ENCODE measurements at places on chromosomes 1 and 21.

GRCh38 chr21:29486306-29486807 lies 187.6 kb downstream of the BACH1 start:
- no peak for DNase-seq

- no peak for DNase-seq
Measured at GRCh38 chr1:46158312-46159281, 16.3 kb upstream of the TSPAN1 start.

GRCh38 chr1:231776757-231777062 lies 150.1 kb downstream of the DISC1 start:
- DNase-seq = no peak

DNA sequence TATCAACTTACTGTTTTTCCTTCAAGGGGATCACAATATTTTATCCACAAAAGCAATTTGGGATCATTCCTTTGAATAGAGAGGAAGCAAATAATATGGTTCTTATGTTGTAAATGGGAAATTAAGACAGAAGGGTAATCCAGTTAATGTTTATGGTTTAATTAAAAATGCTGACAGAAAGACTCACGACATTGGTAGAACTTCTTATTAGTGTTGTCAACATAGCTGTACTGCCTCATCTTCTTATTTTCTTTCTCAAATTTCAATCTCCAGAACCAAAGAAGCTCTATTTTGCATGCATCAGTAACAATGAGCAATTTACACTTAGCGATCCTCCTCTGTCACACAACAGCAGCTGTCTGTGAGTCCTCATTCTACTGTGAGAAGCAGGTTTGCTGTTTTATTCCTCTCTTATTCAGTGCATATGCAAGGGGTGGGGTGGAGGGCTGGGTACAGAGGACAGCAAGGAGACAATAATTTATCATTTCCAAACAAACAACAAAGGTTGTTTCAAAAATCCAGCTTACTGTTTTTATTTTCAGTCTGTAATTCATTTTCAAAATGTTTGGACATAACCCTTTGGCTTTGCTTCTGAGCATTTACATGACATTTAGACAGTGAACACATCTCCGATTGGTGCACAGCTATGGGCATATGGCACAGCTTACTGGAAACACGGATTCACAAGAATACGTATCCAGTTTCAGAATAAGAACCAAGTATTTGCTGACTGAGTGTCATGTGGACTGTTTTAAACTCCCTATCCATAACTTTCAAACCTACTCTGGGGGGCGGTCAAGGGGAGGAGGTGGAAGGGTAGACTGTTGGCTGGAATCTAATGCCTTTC lies 335.9 kb downstream of the RGS7 start:
- DNase-seq = no peak

DNA sequence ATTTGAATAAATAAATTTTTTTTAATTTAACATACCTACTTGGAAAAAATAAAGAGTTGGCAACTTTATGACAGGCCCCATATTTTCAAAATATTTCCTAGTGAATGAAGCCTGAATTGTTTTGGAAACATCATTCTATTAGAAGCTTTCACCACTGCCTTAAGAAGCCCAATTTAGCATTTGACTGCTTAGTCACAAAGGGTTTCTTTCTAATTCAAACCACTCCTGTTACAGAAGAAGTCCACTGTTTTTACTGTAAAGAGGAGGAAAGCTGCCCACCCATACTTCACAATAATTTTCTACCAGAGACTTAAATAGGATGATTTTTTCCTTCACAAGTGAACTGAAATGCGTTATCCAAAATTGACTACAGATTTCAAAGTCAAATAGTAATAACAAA lies 534.6 kb upstream of the PTBP2 start:
- no peak for DNase-seq

DNA sequence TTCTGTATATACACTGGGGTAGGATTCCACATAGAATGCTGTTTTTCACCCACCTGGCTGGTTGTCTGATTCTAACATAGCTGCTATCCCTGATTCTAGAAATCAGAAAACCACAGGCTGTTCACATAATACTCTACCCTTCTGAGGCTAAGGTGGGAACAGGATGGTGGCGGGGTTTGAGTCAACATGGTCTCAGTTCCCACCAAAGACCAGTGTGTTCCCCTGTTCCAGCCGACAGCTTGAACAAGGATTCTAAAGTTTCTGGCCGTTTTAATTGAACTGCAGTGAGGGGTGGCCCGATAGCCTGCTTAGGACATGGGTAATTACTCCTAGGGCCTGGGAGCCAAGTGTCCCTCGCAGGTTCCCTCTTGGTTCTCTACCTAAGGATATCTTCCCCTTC lies 38.4 kb downstream of the PEX14 start:
- DNase-seq = no peak

DNA sequence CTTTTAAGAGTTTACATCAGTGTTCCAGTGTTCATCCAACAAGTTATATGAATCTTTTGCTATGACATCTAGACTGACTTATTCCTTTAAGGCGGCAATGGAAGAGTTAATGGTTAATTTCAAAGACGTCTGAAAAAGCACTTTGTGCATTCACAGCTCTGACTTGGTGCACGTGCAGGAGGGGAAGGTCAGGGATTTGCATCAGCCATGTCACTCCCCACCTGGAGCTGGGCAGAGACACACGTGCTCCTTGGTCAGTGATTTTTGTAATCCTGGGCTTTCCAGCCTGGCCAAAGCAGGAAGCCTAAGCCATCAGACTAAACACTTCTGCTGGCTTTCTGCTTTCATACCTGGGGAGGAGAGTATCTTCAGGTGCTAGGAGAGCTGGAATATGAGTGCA lies 96.3 kb downstream of the ST3GAL3 start:
- DNase-seq = no peak

DNA sequence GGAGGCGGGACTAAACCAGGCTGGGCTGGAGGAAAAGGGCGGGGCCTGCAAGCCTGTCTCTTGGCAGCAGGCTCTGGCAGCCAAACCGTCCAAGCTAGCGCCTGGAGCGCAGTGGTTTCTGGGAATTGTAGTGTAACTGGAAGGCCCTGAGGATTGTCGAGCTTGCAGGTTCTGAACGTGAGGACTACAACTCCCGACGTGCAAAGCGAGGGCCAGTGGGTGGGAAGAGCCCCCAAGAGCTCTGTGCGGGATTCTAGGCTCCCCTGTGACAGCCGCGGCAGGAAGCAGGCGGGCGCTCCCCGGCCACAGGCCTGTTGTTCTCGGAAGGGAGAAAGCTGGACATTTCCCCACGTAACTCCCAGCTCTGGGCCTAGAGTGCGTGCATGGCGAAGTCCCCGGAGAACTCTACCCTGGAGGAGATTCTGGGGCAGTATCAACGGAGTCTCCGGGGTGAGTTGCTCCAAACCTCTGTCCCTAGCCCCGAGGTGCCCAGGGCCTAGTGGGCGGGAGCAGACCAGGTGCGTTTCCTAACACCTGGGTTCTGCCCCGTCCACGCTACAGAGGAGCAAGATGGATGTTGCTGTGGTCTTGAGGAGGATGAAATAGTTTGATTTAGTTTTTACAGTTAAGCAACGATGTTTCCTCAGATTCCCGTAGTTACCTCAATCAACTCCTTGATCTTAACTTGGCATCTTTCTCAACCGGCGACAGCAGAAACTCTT lies at the start of gene SDCCAG8:
Gene SDCCAG8 (plus strand): TSS at position 251 of the 722 bp plus-strand sequence. CDS start 133 bp downstream, at position 384.
- DNase-seq = peak; percentile 93

- DNase-seq = no peak
Measured at GRCh38 chr21:44391345-44392091, 38.1 kb downstream of the TRPM2 start.

DNA sequence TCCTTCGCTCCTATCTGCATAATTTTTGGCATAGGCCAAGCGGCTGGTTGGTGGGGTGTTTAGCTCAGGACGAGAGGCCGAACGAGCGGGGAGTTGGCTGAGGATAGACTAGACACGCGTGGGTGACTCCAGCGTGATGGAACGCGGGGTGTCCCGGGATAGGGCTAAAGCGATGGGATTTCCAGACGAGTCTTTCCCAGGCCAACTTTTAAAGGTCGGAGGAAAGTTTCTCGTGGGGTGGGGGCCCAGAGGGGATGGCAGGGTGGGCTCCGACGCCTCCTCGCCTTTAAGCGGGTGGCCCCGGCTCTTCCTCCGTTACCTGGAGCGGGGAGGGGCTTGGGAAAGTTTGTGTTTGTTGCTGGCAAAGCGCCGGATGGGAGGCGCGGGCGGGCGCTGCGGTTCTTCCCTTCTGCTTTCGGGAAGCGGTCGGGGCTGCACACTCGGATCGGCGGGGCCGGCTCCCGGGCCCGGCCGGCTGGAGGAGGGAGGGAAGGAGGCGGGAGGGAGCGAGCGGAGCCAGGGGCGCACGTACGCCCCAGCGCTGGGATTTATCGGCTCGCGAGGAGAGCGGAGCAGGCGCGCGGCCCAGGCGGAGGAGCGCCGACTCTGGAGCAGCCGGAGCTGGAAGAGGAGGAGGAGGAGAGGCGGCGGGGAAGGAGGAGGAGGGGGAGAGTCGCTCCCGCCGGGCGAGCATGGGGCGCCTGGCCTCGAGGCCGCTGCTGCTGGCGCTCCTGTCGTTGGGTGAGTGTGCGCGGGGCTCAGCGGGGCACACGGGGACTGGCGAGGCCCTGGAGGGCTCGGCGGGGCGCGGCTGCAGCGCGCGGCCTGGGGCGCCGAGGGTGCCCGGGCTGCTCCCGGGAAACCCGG lies at the start of gene PTGFRN:
Gene PTGFRN (plus strand): TSS at position 405 of the 867 bp plus-strand sequence. CDS start 288 bp downstream, at position 693.
- DNase-seq = no peak
